NAMALWA (cell line): ENCODE measurements at places on chromosomes 7 and 10.

DNA sequence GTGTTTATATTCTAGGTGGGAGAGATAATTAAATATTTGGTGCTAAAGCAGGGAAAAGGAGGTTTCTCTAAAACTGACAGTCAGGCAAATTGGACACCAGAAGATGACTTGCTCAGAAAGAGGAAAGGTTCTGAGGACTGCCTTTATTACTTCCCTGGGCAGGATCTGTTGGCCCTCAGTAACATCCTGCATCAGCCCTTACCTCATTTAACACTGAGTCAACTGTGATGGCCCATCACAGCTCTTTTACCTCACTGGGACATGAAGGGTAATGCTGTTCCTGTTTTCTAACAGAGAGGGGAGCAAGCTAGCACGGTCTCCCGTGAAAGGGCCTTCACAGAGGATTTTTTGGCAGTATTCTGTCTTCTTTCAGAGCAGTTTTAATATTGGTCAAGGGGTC, 12.0 kb downstream of the PPP1R17 start:
- no peak for DNase-seq

DNA sequence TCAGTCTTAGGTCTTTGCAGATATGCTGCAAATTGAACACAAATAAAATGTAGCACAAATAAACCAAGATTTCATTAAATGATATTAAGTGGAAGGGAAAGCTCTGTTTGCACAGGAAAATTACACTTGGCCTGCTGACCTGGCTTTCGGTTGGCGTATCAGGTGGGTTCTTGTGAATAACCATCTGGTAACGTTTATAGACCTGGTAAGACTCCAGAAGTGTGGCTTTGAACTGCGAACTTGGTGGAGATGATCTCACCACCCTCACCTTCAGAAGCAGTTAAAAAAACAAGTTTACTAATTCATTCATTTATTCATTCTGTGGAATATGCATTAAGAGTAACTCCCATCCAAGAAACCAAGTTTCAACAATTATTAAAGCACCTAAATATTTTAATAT, 28.1 kb downstream of the ATE1 start:
- no peak for DNase-seq

- no peak for DNase-seq
Observed at GRCh38 chr10:99329554-99330346, 594 bp downstream of the CNNM1 start.

DNA sequence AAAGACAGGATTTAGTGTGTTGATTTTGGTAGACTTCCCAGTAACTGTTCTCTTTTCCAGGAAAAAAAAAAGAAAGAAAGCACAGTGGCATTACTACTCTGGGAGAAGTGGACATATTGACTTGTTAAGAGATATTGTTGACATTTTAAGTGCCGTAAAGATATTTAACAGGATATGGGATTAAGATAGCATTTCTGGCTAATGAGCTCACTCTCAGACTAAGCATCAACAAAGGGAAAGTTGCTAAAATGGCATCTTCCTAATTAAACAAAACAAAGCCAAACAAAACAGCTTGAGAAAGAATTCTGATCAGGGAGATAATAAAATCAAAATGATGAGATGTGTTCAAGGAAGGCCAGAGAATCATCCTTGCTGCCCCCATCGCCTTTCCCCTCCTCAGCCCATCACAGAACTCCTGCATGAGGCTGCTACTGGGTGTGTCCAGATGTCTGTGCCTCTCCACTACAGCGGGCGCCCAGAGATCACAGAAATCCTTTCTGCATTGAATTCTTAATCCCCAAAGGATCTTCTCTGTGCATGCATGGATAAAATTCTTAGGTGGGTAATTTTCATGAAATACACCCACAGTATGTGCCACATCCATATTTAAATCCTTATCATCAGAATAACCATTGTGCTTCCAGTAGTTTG, 270.5 kb downstream of the POU6F2 start:
- no peak for DNase-seq

- peak; percentile 79 for DNase-seq
Observed at GRCh38 chr7:5699467-5700384, 81.7 kb downstream of the RNF216 start.

DNA sequence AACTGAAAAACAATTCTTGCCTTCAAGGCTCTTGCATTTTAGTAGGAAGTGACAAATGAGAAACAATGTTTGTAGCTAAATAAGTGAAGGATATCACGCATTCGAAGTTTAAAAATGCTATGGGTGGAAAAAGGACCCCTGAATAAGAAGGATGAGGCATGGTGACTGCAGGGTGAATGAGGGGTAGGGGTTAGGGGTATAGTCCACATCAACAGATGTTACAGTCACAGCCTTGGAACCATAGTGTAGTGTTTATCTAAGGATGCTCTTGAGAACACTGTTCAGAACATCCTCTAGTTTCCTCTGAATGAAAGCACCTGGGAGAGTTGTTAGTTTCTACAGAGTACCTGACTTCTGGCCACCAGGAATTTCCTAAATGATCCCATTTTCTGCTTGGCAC, 157.0 kb downstream of the RELN start:
- no peak for DNase-seq

DNA sequence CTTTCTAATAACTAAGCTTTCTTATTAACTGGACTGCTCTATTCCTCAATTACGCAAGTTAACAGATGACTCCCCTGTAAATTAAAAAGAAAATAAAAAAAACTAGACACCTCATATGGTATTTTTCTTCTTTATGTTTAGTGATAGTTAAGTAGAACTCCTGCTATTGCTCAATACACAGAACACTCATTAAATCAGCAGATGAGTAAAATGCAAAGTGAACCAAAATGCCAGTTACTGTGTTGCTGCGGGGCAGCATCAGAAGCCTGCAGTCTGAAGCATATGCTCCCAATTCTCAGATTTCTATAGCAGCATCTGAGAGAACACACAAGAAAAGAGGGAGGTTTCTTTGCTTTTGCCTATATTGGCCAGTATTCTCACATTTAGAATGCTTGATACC, 28.4 kb downstream of the CDK6 start:
- DNase-seq, result no peak

GRCh38 chr10:110171032-110171431, 36.4 kb upstream of the MXI1 start:
- no peak for DNase-seq

GRCh38 chr7:24566274-24566673, 7.0 kb upstream of the PALS2 start:
- no peak for DNase-seq

GRCh38 chr10:109202111-109202510, 721.2 kb downstream of the XPNPEP1 start:
- DNase-seq, result no peak

DNA sequence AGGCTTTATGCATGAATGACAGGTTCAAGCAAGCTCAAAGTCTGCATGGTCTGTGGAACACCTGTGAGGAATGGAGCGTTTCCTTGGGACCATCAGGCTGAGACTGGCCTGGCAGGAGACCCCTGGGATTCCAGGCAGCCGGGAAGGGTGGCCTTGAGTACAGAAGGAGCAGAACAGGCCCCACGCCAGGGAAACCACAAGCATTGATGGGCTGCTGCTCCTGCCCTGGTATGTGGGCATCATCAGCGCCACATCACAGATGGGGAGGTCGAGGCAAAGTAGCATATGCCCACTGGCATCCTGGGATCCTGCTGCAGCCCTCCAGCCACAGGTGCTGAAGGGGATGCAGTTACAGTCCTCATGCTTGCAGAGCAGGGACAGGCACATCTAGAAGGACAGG, 40.9 kb downstream of the ANTXRL start:
- no peak for DNase-seq

DNA sequence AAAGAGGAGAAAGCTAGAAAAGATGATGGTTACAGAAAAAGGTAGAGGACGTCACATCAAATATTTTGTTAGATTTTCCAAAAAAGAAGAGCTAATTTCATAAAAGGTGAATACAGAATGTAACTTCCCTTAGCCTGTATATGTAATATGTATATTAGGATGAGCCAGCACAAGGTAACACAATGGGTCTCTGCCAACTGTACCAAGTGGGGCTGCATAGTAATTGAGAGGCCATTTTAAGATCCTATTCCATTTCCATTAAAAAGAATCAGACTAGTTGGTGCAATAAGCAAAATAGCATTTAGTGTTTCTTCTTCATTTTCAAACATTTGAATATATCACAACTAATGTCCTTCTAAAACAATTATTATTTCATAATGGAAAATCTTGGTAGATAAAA, 134.6 kb downstream of the SEMA3A start:
- no peak for DNase-seq

DNA sequence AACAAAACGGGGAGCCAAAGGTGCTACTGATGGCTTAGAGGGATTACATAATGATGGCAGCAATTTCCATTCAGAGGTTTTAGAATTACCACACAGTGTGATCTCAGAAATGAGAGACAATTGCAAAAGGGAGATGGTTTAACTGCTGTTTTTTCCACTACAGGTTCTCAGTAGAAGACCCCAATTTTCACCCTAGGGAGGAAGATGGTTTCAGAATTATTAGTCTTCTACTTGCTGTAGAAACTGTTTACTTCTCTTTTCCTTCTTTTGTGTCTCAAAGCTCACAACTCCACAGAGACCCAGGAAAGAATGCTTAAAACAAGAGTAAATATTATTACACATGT, 226.5 kb downstream of the INHBA start:
- DNase-seq, result no peak

DNA sequence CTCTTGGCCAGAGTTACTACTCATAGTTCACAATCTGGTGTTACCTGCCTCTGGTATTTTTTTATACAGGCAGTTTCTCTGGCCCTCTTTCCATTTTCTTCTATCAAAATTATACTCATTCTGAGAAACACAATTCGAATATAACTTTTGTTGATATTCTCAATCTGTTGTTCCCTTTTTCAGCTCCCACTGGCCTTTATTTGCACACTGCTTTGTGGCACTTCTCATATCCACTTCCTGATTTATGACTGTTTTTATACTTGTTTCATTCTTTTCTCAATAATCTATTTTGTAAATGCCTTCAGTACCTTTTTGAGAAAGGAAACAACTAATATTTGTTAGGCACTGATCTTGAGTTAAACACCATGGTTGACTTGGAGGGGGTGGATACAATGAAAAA, 93.8 kb upstream of the HDAC9 start:
- no peak for DNase-seq

DNA sequence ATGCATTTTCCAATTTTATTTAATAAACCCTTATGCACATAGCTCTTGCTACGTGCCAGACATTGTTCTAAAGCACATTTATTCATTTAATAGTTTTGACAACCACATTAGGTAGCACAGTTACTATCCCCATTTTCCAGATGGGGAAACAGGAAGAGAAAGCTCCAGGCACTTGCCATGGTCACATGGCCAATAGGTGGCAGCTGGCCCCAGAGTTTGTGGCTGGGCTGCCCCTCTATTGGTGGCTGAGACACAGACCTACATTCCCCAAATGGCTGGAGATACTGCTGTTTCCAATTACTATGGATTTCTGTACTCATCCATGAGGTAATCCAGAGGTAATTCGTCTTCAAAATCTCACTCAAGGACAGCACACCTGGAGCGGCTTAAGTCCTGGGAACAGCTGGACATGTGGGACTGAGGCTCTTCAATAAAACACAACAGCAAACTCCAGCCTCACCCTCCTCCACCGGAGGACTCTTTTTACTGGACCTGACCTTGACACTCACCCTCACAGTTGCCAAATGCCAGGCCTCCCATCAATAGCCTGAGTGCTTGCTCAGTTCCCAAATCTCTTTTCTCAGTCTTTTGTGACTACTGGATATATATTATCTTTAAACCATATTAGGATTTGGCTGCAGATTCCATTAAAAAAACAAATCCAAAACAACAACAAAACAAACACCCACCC, 106.1 kb downstream of the CLEC2L start:
- DNase-seq, result no peak

DNA sequence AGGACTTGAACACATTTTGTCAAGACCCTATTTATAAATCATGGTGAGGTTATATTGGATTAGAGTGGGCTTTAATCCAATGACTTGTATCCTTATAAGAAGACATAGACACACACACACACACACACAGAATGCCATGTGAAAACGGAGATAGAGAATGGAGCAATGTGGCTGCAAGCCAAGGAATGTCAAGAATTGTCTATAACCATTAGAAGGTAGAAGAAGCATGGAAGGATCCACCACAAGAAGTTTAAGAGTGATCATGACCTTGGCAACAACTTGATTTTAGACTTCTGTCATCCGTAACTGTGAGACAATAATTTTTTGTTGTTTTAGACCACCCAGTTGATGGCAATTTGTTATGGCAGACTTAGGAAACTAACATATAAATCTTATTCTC, 514.2 kb downstream of the TFEC start:
- DNase-seq, result no peak

GRCh38 chr10:101031796-101032636, 982 bp downstream of the SFXN3 start:
- no peak for DNase-seq

- DNase-seq, result no peak
Observed at GRCh38 chr10:35992107-35992506, 350.0 kb upstream of the FZD8 start.

DNA sequence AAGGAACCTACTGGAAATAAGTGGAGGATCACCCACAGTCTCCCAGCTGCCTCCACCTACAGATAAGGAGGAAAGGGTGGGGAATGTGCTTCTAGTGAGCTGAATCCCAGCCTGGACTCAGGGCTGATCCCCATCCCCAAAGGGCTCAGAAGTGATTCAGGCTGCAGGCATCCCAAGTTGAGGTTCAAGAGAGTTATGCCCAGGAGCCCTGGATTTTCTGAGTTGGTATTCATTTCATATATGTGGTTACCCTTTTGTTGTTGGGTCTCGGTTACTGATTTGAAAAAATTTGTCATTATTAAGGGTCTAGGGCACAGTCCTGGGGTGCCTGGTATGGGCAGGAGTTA, 30.0 kb upstream of the SRGN start:
- no peak for DNase-seq

DNA sequence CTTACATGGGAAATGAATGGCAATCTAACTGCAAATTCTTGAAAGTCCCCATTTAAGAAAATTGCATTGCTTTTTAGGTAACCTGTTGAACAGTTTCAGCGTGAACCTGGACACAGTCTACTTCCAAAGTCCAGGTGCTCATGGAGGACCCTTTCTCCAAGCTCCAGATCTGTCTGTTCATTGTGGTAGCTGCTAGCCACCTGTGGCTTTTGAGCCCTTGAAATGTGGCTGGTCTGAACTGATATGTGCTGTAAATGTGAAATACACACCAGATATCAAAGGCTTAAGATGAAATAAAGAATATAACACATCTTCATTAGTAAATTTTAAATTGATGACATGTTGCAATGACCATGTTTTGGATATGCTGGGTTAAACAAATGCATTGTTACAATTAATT, 4.2 kb downstream of the CACNB2 start:
- no peak for DNase-seq

DNA sequence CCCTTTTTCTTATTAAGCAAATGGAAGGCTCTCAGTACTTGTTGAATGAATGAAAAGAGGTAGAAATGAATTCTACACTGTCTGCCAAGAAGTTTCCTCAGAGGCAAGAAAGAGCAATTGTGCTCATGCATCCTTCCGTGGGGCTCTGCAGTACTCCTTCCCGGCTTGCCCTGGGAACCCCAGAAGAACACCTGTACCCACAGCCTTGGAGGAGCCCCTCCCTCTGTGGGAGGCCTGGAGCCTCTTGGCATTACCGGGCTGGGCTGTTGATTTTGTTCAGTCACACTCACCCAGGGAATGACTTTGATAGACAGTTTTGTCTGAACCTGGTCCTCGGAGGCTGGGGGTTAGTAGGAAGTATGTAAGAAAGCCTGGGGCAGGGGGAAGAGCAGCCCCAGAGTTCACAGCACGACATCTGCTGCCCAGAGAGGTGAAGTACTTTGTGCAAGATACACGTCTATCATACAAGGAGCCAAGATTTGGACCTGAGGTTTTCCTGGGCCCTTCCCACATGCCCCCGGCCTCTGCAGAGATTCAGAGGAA, 134.8 kb upstream of the GDF10 start:
- DNase-seq, result no peak
